ENCODE measurements at places on chromosomes 7 and 10.

DNA sequence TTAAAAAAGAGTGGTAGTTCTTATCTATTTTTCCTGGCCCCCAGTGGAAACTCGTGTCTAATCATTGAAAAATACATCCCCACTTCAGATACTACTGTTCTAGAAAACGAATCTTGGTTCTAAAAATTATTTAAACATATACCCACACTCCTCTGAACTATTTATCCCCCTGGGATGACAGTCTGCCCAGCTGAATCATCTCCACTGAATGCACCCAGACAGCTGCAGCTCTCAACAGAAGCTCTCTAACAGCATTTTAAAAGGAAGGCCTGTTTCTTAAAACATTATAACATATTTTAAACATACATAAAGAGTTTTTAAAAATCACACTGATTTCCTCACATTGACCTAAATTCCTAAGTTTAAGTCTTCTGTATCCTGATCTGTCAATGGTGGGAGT, 544.6 kb upstream of the PHF14 start:
- DNase-seq: no peak

- DNase-seq: no peak
Measured at GRCh38 chr10:62426086-62426485, 51.9 kb downstream of the ZNF365 start.

GRCh38 chr10:75739414-75740143, 308.2 kb downstream of the LRMDA start:
- no peak for DNase-seq

DNA sequence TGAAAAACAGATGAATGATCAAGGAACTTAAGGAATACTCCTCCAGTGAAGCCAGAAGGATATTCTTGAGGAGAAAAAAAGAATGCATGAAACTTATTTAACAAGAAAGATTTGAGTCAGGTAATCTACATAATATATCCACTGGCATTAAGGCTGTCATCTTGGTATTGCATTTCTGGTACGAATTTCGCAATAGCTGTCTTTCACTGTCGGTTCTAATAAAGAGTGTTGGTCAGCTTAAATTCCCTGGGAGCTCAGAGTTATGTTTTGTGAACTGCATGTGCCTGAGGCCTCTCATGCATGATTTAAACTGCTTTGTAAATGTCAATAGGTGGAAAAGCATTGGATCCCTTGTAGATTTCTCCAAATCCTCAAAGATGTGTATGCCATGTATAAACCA, 565.3 kb upstream of the GALNT17 start:
- DNase-seq: peak; percentile 18

DNA sequence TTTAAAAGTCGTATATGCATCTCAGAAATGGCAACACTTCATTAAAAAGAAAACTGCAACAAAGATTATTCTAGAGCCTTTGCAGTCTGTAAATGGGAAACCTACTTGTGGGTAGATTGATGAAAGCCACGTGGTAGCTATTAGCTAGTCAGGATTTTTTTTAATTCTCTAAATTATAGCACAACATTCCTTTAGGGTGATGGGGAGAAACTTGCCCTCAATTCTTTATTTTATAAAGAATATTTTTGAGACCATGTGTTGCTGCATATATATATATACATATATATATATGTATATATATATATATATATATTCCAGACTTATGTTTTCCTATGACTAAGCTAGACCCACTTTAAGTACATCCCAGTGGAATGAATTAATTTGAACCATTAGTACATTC, 118.0 kb downstream of the PPP1R3A start:
- no peak for DNase-seq

DNA sequence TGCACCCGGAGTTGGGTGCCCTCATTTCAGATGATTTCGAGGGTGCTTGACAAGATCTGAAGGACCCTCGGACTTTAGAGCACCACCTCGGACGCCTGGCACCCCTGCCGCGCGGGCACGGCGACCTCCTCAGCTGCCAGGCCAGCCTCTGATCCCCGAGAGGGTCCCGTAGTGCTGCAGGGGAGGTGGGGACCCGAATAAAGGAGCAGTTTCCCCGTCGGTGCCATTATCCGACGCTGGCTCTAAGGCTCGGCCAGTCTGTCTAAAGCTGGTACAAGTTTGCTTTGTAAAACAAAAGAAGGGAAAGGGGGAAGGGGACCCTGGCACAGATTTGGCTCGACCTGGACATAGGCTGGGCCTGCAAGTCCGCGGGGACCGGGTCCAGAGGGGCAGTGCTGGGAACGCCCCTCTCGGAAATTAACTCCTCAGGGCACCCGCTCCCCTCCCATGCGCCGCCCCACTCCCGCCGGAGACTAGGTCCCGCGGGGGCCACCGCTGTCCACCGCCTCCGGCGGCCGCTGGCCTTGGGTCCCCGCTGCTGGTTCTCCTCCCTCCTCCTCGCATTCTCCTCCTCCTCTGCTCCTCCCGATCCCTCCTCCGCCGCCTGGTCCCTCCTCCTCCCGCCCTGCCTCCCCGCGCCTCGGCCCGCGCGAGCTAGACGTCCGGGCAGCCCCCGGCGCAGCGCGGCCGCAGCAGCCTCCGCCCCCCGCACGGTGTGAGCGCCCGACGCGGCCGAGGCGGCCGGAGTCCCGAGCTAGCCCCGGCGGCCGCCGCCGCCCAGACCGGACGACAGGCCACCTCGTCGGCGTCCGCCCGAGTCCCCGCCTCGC, at the start of gene EGFR:
Gene EGFR (plus strand): TSS at position 657 of the 830 bp plus-strand sequence. CDS start 261 bp downstream, outside the sequence.
- no peak for DNase-seq

DNA sequence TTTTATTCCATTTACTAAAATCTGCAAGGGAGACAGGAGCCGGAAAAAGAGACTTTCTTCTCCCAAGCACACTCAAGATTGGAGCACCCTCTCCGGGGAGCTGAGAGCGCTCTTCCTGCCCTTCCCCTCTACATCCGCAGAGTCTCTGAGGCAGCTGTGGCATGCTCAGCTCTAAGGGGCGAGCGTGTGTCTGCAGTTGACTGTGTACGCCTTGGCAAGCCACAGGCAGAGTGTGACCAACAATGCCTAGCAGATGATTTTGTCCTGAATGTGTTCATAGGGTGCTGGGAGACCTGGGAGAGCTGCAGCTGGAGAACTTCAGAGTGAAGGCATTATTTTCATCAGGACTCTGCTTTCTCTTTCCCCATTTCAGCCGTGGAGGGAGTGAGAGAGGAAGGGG, 20.7 kb downstream of the MTURN start:
- DNase-seq: no peak

DNA sequence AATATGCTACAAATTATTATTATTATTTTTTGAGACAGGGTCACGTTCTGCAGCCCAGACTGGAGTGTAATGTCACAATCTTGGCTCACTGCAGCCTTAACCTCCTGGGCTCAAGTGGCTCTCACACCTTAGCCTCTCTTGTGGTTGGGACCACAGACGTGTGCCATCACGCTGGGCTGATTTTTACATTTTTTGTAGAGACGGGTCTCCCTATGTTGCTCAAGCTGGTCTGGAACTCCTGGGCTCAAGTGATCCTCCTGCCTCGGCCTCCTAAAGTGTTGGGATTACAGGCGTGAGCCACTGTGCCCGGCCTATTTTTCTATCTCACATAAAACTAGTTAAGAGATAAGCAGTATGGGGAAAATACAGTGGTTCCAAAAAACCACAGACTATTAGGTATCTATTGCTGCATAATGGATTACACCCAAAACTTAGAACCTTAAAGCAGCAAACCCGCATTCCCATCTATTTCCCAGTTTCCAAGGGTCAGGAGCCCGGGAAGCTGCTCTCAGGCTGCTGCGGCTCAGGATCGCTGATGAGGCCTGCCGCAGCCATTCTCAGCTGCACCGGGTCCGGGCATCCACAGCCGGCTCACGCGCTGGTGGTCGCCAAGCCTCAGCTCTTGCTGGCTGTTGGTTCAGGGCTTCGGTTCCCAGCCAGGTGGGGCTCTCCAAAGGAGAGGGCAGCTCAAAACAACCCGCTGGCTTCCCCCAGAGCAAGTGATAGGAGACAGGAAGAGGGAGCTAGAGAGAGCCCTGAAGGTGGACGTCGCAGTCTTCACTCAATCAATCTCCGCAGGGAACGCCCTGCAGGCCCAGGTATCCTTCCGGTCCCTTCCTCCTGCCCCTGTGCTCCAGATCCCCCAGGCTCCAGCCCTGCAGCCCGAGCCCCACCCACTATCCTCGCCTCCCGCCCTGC, 128.2 kb downstream of the UBE2H start:
- peak; percentile 32 for DNase-seq

DNA sequence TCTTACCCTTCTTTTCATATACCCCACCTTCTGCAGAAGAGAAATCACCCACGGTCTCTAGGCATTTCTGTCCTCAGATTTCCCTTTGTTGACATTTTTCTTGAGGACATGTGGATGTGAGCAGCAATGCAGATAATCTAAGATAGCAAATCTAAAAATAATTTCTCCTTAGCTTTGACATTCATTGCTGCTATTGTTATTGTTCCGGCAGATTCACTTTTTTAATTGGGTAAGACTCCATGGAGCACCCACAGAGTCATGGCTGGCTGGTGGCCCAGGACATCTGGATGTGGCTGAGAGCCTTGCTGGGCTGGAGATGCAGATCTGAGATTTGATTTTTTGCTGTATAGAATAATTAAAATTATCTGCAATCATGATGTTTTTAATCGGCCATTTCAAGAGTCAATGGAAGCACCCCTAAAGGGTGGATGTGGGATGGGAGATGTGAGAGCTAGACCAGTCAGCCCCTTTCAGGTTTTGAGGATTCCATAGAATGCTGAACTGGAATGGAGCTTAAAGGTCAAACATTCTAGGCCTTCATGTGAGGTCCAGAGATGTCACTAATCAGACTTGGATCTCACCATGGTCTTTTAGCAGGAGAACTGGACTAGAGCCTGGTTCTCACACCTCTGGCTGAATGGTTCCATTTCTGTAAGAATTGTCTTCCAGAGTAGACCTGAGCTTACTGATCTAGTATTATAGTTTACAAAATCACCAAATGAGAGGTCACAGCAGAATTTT, 37.5 kb downstream of the TAS2R41 start:
- DNase-seq: no peak

GRCh38 chr7:12244694-12245093, 33.6 kb downstream of the TMEM106B start:
- no peak for DNase-seq

DNA sequence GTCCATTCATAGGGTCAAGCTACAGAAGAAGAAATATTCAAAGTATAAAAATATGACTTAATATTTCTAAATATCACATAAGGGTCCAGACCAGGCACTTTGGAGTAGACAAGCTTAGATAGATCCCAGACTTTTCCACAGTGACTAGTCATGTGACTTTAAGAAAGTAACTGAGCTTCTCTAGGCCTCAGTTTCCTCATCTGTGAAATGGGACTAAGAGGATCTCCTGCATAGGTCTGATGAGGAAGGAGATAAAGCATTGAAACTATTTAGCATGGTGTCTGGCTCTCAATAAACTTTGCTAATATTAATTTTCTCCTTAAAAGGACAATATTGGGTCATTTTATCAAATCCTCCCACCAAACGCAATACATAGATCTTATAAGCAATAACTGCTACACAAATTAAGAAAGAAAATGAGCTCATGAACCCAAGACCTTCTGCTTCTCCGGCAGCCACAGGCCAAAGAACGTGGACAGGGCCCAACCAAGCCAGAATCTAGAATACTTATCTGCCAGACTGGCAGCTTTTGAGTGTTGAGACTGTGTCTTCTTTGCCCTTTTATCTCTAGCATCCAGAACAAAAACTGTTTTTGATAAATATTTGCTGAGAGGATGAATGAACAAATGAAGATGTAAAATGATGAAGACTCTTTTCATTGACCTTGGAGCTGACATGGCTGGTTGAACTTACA, 1.6 kb upstream of the TARP start:
- peak; percentile 90 for DNase-seq

DNA sequence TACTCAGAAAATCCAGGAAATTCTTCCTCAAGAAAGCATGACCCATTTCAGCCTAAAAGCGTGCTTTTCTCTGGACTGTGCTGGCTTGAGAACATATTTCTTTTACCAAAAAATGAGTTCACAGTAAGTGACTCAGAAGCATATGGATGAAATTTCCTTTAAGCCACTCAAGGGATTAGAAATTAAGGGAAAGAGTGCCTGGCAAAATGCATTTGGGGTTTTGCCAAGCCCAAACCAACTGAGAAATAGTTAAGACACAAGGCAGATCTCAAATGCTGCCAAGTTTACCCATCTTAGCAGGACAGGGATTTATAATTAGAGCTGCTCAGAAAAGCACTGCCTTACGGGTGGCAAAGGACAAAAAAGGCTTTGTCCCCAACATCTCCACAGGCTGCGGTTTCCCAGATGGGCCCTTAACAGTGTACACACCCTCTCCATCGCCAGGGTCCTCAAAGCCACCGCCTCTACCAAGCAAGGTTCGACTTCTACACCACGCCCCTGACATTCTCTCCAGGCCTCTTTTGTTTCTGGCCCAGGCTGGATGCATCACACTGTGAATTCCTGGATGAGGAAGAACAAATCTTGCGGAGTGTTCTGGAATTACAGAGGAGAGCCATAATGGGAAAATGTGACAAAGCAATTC, 30.1 kb upstream of the CDHR3 start:
- no peak for DNase-seq

DNA sequence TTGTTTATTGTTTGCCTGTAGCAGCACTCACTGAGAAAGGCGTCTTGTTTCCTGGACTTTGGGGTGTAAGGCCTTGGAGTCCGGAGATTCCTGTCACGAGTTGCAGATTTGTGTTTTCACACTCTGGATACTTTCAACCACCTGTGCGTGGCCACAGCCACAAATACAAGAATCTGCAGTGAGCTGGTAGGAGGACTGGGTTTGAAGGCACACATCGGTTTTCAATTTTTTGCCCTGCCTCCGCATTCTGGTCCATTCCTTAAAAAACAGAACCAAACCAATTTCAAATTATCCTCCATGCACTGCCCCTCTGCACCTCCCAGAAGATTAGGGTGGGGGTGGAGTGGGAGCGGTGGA, 619 bp downstream of the EXOC4 start:
- no peak for DNase-seq

- no peak for DNase-seq
Measured at GRCh38 chr10:122877264-122877663, 2.1 kb downstream of the FAM24B start.

GRCh38 chr7:26156451-26157420, 4.7 kb downstream of the NFE2L3 start:
- DNase-seq: peak; percentile 31

DNA sequence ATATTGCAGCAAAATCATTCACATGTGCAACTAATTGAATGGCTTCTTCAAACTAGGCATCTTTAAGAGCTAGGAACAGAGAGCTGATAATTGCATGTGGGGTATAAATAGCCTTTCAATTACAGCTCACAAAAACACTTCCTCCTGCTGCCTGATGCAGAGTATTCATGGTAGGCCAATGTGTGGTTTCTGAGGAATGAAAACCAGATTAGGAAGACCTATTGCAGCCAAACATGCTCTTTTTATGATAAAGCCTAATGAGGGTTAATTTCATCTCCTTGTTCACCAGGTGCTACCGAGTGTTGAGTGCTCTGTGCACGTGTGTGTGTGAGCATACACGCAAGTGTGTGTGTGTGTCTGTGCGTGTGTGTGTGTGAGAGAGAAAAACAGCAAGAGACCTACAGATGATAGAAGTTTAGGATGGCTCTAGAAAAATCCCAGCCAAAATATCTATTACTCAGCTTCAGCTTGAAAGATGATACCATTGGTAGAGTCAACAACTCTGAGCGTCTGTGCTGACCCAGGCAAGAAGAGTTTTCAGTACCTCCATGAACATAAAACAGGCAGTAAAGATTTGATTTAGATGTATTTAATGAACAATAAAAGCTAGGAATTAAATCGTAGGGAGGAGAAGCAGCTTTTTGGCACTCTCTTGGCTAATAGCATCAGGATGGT, 448.5 kb upstream of the ANKRD30A start:
- peak; percentile 34 for DNase-seq

GRCh38 chr10:103598654-103599115, 105.2 kb downstream of the NEURL1 start:
- peak; percentile 42 for DNase-seq

All from MV-4-11 (cell line).